ENCODE measurements at places on chromosomes 5 and 9. TPM values are rescaled to one million over a fixed set of nuclear protein-coding genes. Genes with fewer than 3 reads are reported as not detected.

The AKNA gene
- 127 TPM for total RNA-seq

The BSPRY gene
- 7.6 TPM for total RNA-seq

The ADAMTS16 gene
- not detected for total RNA-seq

The ALDH7A1 gene
- total RNA-seq, result 5.7 TPM

GRCh38 chr5:17183831-17184230 lies 33.6 kb upstream of the BASP1 start:
- no peak overlapping the region for H3K27ac ChIP-seq
- no peak for DNase-seq
- no peaks in the 10 kb centered on the region for H3K36me3 ChIP-seq
- no peak overlapping the region for H3K4me3 ChIP-seq
- peaks cover 3% of the 10 kb centered on the region for H3K27me3 ChIP-seq

DNA sequence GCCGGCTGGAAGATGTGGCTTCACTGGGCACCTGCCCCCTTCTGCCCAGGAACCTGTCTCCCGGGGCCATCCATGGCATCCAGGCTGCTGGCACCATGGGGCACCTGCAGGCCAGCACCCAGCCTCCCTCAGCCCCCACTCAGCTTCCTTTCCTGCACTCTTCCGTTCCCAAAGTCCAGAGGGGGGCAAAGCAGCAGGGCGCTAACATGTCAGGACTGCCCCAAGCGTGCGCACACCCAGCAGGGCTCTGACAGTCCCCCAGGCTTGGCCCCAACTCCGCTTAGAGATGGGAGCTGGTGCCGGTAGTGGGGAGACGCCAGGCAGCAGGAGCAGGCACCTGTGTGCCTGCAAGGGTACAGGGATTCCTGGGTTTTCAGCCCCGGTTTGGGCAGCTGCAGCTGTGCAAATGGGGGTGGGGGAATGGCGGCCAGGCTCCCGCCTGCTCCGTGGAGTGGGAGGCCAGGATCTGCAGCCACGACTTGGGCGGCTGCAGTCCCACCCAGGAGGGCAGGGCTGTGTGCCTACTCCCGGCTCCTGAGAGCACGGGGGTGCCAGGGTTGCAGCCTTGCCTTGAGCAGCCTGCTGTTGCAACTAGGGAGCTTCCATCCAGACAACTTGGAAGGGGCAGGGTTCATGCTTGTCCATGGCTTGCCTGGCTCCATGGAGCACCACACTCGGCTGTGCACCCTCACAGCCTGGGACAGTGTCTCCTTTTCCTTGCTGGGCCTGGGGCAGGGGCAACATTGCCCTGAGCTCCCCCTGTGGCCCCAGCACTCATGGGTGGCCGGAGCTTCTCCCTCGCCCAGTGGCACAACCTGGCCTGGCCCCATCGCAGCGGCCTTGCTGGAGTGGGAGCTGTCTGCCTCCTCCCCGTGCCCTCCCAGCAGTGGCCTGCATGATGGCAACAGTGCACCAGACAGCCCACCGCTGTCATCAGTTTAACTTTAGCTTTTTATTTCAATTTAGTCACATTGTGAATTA lies 561.1 kb downstream of the MTRR start:
- H3K36me3 ChIP-seq, result no peaks in the 10 kb centered on the region
- no peak for DNase-seq
- H3K4me3 ChIP-seq, result no peak overlapping the region
- H3K27me3 ChIP-seq, result no peaks in the 10 kb centered on the region
- H3K4me1 ChIP-seq, result no peaks in the 10 kb centered on the region

- H3K27ac ChIP-seq, result no peak overlapping the region
- H3K27me3 ChIP-seq, result no peaks in the 10 kb centered on the region
- no peak overlapping the region for H3K4me3 ChIP-seq
- H3K4me1 ChIP-seq, result peaks cover 39% of the 10 kb centered on the region
- DNase-seq, result no peak
Observed at GRCh38 chr9:131589993-131590392, 44.7 kb downstream of the PRRT1B start.

GRCh38 chr5:131541762-131542161 lies 93.3 kb downstream of the RAPGEF6 start:
- H3K4me3 ChIP-seq, result no peak overlapping the region
- H3K27ac ChIP-seq, result peak overlapping the region; percentile 82
- peaks cover 12% of the 10 kb centered on the region for H3K36me3 ChIP-seq
- no peaks in the 10 kb centered on the region for H3K27me3 ChIP-seq
- peaks cover 80% of the 10 kb centered on the region for H3K4me1 ChIP-seq

GRCh38 chr5:123398058-123398733 lies 25.0 kb downstream of the CEP120 start:
- H3K27me3 ChIP-seq, result no peaks in the 10 kb centered on the region
- no peak overlapping the region for H3K4me3 ChIP-seq
- H3K27ac ChIP-seq, result no peak overlapping the region
- no peaks in the 10 kb centered on the region for H3K4me1 ChIP-seq

DNA sequence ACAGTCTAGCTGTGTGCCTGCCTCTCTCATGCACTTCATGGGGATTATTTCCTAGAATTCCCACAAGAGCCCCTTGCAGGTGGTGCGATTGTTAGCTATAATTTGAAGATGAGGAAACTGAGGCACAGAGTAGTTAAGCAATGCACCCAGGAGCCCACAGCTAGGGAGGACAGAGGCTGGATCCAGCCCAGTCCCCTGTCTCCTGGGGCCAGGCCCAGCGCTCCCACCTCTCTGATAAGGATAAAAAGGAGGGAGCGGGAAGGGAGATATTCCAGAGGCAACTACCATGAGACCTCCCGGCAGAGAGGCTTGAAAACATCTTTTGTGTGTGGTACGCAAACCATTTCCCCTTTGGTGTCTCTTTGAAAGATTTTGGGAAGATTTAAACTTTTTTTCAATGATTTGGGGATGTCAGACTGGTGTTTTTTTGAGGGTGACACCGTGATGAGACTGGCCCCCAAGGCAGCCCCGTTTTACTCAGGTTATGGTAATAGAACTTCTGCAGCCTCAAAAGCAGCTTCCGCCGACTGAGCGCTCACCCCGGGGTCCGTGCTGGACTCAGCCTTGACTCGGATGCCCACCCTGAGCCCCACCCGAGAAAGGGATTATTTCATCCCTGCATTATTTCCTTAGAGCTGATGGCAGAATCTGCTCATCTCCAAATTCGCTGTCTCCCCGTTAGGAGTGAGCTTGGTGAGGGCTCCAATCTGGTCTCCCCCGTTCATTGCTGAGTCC lies 144.7 kb upstream of the IER5L start:
- H3K4me1 ChIP-seq, result peaks cover 12% of the 10 kb centered on the region
- no peaks in the 10 kb centered on the region for H3K36me3 ChIP-seq
- H3K27me3 ChIP-seq, result no peaks in the 10 kb centered on the region
- H3K27ac ChIP-seq, result no peak overlapping the region

DNA sequence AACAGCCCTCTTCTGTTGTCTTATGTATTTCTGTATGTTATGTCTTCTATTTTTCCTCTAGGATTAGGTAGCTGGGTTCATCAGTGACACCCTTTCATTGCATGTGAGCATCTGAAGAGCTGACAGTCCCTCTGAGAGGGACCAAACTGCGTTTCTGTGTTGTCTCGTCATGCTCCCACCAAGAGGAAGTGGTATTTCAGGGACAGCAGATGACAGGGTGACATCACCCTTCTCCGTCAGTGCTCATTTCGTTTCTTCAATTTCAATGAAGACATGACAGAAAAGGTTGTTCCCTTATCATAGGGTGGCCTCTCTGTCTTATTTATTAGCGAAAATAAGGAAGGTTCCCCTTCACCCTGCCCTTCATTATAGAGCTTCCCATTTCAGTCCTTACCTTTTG lies 225.9 kb upstream of the NR4A3 start:
- H3K27ac ChIP-seq, result no peak overlapping the region
- H3K27me3 ChIP-seq, result peaks cover 11% of the 10 kb centered on the region
- no peaks in the 10 kb centered on the region for H3K36me3 ChIP-seq

DNA sequence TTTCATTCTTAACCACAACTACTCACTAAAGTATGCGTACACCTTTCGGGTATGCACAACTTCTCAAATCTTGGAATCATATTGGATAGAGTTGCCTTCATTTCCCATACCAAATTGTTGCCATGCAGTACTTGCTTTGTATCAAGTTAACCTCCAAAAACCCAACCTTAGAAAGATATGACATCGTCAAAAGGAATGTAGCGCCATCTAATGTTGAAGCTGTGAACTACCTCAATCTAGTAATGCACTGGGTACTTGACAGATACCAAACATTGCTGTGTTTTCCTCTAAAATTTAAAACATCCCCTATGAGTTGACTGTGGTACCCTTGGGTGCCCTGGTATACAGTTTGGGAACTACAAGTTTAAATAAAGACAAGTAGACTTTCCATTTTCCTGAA lies 318.4 kb downstream of the ARL15 start:
- H3K4me3 ChIP-seq, result no peak overlapping the region
- H3K27ac ChIP-seq, result no peak overlapping the region
- no peak for DNase-seq
- no peaks in the 10 kb centered on the region for H3K27me3 ChIP-seq
- peaks cover 4% of the 10 kb centered on the region for H3K36me3 ChIP-seq

DNA sequence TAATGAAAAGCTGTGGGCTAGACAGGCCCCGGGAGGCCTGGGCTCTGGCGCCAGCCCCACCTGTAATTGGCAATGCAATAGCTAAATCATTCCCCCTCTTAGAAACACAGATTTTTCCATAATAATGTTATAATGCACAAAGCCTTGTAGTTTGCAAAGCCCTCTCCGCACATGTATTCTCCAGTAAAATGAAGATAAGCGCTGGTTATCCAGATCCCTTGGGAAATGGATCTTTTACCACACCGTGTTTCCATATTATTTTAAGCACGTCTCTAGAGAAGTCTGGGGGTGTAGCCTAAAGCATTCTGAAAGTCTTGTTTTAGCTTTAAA lies 1.1 kb upstream of the APBA1 start:
- peaks cover 22% of the 10 kb centered on the region for H3K27me3 ChIP-seq
- DNase-seq, result no peak
- peak overlapping the region; percentile 69 for H3K4me3 ChIP-seq
- no peaks in the 10 kb centered on the region for H3K36me3 ChIP-seq
- peaks cover 16% of the 10 kb centered on the region for H3K4me1 ChIP-seq
- H3K27ac ChIP-seq, result no peak overlapping the region

Data from activated CD4-positive, alpha-beta memory T cell treated with anti-CD3 and anti-CD28 coated beads for 36 hours (primary cell).